ENCODE measurements at places on chromosomes 7 and 10. TPM values are rescaled to one million over a fixed set of nuclear protein-coding genes. Genes with fewer than 3 reads are reported as not detected.
A peak's percentile ranks its signal among the peaks of the same experiment; 100 is the strongest.

DNA sequence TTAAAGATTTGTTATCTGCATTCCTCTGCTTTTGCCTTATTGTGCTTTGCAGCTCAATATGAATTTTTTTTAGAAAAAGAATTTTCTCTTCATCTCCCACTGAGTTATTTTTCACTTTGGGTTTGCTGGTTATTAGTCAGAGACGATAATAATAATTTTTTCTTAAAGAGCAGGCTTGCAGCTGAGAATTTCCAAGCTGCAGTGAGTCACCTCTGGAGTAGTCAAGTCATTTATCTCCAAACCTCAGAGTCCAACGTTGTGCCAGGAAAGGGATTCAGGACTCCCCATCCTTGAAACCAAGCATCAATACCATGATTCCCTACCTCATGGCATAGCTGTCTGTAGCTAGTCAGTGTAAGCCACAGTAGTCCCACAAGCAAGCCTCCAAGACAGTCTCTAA is 15.2 kb upstream of the EGR2 start:
- H3K36me3 ChIP-seq, result no peaks in the 10 kb centered on the region
- no peaks in the 10 kb centered on the region for H3K4me1 ChIP-seq
- no peak for DNase-seq
- no peak overlapping the region for H3K27ac ChIP-seq

PON3 gene
- 4.2 TPM for total RNA-seq

VWA2 gene
- 3.3 TPM for total RNA-seq

HTR5A gene
- total RNA-seq, result not detected

DNA sequence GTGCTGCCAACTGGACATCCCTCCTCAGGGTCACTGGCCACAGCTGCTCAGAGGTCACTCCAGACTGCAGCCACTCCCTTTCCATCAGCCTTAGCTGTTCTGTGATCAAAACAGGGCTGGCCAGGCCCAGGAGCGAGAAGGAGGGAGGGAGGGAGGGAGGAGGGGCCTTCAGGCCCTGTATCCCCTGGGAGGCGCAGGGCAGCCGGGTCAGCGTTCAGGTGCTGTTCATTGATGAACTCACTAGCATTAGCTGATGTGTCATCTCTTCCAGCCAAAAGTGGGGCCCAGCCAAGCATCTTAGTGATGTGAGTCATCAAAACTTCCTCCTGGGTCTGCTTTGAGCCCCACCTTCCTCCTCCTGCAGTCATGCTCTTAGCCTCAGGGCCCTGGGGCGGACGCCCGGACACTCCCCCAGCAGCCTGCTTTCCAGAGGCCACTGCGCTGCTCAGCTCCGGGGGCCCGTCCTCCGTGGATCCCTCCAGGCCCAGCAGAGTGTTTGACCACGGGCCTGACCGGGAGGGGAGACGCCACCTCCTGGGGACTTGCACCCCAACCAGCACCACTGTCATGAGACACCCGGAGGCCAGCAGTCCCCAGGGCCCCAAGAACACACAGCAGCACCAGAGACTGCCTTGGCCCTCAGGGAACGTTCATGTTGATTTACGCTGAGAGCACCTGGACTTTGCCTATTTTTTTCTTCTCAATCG is 149.2 kb downstream of the PRKAG2 start:
- no peak overlapping the region for H3K4me3 ChIP-seq
- no peaks in the 10 kb centered on the region for H3K27me3 ChIP-seq
- H3K4me1 ChIP-seq, result peaks cover 11% of the 10 kb centered on the region
- peak; percentile 66 for DNase-seq
- peak overlapping the region; percentile 65 for H3K27ac ChIP-seq

DNA sequence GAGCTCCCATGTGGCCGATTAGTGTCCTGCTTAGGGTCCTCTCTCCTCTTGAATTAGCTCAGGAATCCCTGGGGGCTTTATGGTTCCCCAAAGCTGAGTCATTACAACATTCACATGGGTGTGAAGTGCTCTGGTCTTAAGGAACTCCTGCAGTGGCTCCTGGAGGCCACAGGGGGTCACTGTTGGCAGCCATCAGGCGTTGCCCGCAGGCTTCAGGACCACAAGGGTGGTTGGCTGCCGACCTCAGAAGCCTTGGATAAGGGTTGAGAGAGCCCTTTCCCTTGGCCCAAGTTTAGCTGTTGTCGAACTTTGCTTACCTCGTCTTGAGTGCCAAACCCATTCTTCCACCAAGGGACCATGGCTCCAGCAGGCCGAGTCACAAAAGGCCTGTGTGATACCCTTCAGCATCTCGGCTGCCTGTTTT is 61.7 kb downstream of the SH2D4B start:
- no peaks in the 10 kb centered on the region for H3K36me3 ChIP-seq
- H3K4me3 ChIP-seq, result no peak overlapping the region
- no peak overlapping the region for H3K27ac ChIP-seq

DNA sequence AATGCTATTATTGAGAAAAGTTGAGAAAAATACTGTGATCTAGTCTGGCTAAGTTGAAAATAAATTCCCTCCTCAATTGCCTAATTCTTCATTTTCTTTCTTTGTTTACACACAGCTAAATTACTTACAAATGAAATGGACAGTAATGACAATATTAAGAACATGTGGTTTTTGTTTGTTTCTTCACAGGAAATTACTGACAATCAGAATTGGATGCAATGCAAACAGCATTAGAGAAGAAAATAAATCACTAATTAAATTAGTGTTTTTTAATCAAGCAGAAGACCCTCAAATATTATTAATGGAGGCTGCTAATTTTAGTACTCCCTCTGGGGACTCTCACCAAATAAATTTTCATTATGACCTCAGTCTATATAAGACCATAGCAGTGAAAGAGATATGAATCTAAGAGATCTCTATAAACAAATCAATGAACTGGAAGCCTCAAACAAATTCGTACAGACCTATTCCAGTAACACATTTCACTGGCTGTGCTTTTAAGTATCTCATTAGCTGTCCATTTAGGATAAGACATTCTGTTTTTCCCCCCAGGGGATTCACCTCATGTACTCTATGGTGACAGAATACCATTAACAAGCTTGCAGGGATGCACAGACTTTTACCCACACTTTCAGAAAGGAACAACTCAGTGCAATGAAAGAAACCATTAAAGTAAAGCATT is 202.0 kb upstream of the DGKB start:
- H3K4me3 ChIP-seq, result no peak overlapping the region
- H3K27ac ChIP-seq, result no peak overlapping the region
- no peaks in the 10 kb centered on the region for H3K36me3 ChIP-seq

GRCh38 chr7:146892151-146892550 is 775.5 kb downstream of the CNTNAP2 start:
- no peaks in the 10 kb centered on the region for H3K36me3 ChIP-seq
- no peaks in the 10 kb centered on the region for H3K4me1 ChIP-seq
- H3K27ac ChIP-seq, result no peak overlapping the region
- DNase-seq, result no peak
- H3K27me3 ChIP-seq, result no peaks in the 10 kb centered on the region

GRCh38 chr10:47294057-47294456 is 5.9 kb upstream of the GDF10 start:
- peaks cover 20% of the 10 kb centered on the region for H3K27me3 ChIP-seq
- DNase-seq, result no peak
- no peaks in the 10 kb centered on the region for H3K36me3 ChIP-seq
- no peak overlapping the region for H3K27ac ChIP-seq

DNA sequence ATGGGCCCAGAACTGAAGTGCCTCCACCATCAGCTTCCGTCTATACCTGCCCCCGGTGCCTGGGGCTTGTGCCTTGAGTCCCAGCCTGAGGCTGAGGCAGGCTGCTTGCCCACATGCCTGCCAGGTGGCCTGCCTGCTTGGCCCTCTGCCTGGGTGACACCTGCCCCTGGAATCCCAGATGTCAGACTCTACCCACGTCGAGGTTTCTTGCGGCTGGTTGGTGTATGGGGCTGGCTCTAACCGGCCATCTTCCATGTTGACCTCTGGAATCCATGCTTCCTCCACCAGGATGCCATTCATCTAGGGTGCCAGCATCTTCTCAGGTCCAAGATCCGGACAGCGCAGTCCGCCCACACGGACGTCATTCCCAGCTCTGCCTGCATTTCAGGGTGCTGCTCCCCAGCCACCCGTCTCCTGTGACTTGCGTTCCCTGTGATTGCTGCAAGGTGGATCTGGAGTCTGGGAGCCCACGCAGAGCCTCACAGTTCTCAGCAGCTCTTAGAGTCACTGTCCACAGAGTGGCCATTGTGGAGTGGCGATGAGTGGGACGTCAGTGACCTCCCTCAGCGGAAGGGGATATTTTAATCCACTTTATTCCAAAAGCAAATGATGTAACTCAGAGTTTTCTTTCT is 298.1 kb downstream of the TCERG1L start:
- H3K36me3 ChIP-seq, result no peaks in the 10 kb centered on the region
- no peaks in the 10 kb centered on the region for H3K27me3 ChIP-seq
- DNase-seq, result no peak
- no peak overlapping the region for H3K4me3 ChIP-seq
- H3K4me1 ChIP-seq, result no peaks in the 10 kb centered on the region

- no peaks in the 10 kb centered on the region for H3K27me3 ChIP-seq
- no peaks in the 10 kb centered on the region for H3K4me1 ChIP-seq
- H3K4me3 ChIP-seq, result no peak overlapping the region
- H3K36me3 ChIP-seq, result no peaks in the 10 kb centered on the region
- DNase-seq, result no peak
- H3K27ac ChIP-seq, result peak overlapping the region; percentile 3
These were observed 34.6 kb downstream of the AGK start for GRCh38 chr7:141585592-141586510.

CCL26 gene
- not detected for total RNA-seq

SEMA3A gene
- total RNA-seq, result 8.3 TPM

GRCh38 chr10:95208702-95209391 is 14.8 kb downstream of the ACSM6 start:
- no peak overlapping the region for H3K27ac ChIP-seq
- H3K4me1 ChIP-seq, result no peaks in the 10 kb centered on the region
- no peaks in the 10 kb centered on the region for H3K27me3 ChIP-seq
- H3K4me3 ChIP-seq, result no peak overlapping the region

GRCh38 chr7:46568420-46569132 is 647.5 kb upstream of the IGFBP3 start:
- DNase-seq, result peak; percentile 48
- no peaks in the 10 kb centered on the region for H3K27me3 ChIP-seq

GRCh38 chr7:151428378-151429236 is 11.3 kb downstream of the CRYGN start:
- no peaks in the 10 kb centered on the region for H3K27me3 ChIP-seq
- H3K27ac ChIP-seq, result peak overlapping the region; percentile 51
- no peak overlapping the region for H3K4me3 ChIP-seq
- H3K4me1 ChIP-seq, result peaks cover 5% of the 10 kb centered on the region
- H3K36me3 ChIP-seq, result no peaks in the 10 kb centered on the region
- DNase-seq, result no peak

DNA sequence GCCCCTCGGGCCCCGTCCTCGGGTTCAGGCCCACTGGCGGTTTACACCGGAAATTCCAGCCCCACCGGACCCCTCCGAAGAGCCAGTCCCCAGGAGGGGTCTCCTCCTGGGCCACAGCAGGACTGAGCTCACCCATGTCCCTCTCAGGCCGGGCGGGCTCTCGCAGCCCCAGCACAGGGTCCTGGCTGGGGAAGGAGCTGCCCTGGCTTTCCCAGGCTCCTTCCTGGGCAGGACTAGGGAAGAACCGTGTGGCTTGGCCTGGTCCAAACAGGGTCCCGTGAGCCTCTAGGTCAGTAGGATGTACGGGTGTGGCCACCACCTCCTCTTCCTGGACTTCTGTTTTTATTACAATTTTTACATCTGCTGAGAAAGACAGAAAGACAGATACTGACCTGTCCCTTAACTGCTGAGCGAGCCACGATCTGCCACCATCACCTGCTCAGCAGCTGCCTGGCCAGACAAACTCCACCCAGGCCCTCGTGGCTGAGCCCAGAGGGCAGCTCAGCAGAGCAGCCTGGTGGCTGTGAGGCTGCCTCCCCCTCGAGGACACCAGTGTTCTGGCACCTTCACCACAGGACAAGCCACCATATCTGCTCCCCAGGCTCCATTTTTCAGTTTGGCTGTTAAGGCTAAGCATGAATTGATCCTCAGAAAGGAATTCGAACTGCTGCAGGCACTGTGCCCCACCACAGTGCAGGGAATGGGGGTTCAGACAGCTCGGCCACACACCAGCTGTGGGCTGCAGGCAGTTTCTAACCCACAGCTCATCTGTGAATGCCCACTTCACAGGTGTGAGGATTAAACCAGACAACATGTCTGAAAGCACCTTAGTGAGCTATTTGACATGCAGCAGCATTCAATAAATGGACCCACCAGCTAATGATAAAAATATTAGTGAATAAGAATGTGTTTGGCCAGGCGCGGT is 14.5 kb upstream of the ZNF777 start:
- peaks cover 46% of the 10 kb centered on the region for H3K36me3 ChIP-seq
- H3K4me1 ChIP-seq, result no peaks in the 10 kb centered on the region
- H3K4me3 ChIP-seq, result no peak overlapping the region
- no peak overlapping the region for H3K27ac ChIP-seq

- no peaks in the 10 kb centered on the region for H3K27me3 ChIP-seq
- no peaks in the 10 kb centered on the region for H3K36me3 ChIP-seq
- H3K4me3 ChIP-seq, result no peak overlapping the region
- H3K27ac ChIP-seq, result no peak overlapping the region
- no peaks in the 10 kb centered on the region for H3K4me1 ChIP-seq
- no peak for DNase-seq
These were observed 36.0 kb upstream of the ABLIM1 start for GRCh38 chr10:114694062-114694461.

- peaks cover 5% of the 10 kb centered on the region for H3K4me1 ChIP-seq
- peaks cover 6% of the 10 kb centered on the region for H3K27me3 ChIP-seq
- H3K36me3 ChIP-seq, result no peaks in the 10 kb centered on the region
- no peak for DNase-seq
These were observed 94.3 kb upstream of the AGBL3 start for GRCh38 chr7:134891696-134892678.

DNA sequence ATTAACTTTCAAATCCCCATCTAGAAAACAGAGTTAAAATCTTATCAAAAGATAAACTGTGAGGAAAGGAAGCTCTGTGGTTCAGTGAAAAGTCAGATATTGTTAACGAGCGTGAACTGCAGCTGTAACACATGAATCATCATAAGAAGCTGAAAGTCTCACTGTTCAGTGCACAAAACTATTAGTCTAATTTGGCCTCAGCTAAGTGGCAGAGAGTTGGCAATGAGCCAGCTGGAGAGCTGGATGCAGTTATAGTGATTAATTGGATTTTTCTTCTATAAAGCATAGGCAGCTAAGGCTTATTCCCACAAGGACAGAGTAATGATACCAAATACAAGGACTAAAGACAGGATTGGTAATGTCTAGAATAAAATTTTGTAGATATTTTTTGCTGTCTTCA is 101.1 kb upstream of the ABCB5 start:
- H3K4me1 ChIP-seq, result no peaks in the 10 kb centered on the region
- H3K27ac ChIP-seq, result no peak overlapping the region
- H3K36me3 ChIP-seq, result no peaks in the 10 kb centered on the region
- no peaks in the 10 kb centered on the region for H3K27me3 ChIP-seq
- no peak overlapping the region for H3K4me3 ChIP-seq
- DNase-seq, result no peak

- H3K36me3 ChIP-seq, result no peaks in the 10 kb centered on the region
- H3K27ac ChIP-seq, result no peak overlapping the region
- DNase-seq, result no peak
- H3K27me3 ChIP-seq, result no peaks in the 10 kb centered on the region
- H3K4me1 ChIP-seq, result no peaks in the 10 kb centered on the region
- no peak overlapping the region for H3K4me3 ChIP-seq
These were observed 504.2 kb upstream of the MBL2 start for GRCh38 chr10:53276797-53277196.

GRM3 gene
- not detected for total RNA-seq
